Activated CD8-positive, alpha-beta memory T cell treated with anti-CD3 and anti-CD28 coated beads for 36 hours (primary cell): ENCODE measurements at places on chromosomes 7 and 10. TPM values are rescaled to one million over a fixed set of nuclear protein-coding genes. Genes with fewer than 3 reads are reported as not detected.

Gene C7orf57
- total RNA-seq = 2.1 TPM

Gene STARD3NL
- total RNA-seq = 48.1 TPM

Gene CTNNA3
- total RNA-seq = not detected

Gene CLEC5A
- not detected for total RNA-seq

Gene AKR1D1
- not detected for total RNA-seq
